ENCODE measurements at places on chromosomes 13 and 19.

- DNase-seq, result no peak
Measured at GRCh38 chr13:100921139-100921538, 246.5 kb upstream of the TMTC4 start.

GRCh38 chr13:51804295-51805172 lies 571 bp upstream of the DHRS12 start:
- no peak for DNase-seq

DNA sequence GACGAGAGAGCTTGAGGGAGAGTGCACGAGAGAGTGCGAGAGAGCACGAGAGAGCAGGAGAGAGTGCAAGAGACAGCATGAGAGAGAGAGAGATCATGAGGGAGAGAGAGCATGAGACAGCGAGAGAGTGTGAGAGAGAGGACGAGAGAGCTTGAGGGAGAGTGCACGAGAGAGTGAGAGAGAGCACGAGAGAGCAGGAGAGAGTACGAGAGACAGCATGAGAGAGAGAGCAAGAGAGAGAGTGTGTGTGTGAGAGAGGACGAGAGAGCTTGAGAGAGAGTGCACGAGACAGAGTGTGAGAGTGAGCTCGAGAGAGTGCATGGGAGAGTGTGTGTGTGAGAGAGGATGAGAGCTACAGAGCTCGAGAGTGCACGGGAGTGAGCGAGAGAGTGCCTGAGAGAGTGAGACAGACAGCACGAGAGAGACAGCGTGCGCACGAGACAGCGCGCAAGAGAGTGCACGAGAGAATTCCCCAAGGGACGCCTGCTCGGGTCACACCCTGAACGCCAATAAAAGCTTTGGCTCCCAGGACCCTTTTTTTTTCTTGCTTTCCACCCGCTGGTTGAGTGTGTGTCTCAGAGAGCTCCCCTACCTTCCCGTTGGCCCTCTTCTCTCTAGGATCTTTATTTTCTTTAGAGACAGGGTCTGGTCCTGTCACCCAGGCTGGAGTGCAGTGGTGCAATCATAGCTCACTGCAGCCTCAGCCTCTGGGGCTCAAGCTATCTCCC lies 3.7 kb downstream of the CD70 start:
- DNase-seq, result no peak

GRCh38 chr19:42655748-42656147 lies 61.0 kb upstream of the CEACAM8 start:
- no peak for DNase-seq

DNA sequence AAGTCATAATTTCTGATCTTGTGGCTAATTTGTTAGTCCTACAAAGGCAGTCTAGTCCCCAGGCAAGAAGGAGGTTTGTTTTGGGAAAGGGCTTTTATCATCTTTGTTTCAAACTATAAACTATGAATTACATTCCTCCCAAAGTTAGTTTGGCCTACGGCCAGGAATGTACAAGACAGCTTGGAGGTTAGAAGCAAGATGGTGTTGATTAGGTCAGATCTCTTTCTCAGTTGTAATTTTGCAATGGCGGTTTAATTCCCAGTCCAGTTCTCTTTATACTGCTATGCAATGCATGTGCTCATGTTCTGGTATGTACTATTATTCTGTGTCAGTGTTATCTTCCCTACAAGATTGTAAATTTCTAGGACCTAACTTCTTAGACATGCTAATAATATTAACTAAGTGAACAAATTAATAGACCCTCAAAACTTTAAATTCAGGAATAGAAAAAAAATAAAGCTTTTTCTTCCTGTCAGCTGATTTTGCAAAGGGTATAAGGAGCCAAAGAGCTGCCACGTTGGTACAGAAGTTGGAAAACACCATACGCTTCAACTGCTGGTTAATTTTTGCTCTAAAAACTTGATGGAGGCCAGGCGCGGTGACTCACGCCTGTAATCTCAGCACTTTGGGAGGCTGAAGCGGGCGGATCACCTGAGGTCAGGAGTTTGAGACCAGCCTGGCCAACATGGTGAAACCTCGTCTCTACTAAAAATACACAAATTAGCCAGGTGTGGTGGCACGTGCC lies 1.3 kb upstream of the DNAJC15 start:
- DNase-seq, result no peak

GRCh38 chr19:31152906-31153305 lies 196.3 kb downstream of the TSHZ3 start:
- no peak for DNase-seq

DNA sequence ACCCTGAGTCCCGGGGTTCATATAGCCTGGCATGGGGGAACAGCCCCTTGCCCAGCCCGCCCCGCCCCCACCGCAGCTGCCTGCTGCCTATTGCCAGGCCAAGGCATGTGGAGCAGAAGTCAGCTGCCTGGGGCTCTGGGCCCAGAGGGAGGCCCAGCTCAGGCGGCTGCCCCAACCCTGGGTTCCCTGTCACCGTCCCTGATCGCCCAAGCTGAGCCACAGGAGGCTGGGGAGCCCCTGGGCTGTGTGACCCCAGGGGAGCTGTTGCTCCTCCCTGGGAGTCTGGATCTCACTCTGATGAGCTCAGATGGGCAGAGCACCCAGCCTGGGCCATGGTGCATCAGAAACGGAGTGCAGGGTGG lies 1.4 kb downstream of the PLIN4 start:
- DNase-seq, result no peak

GRCh38 chr13:100600461-100600860 lies 11.9 kb upstream of the GGACT start:
- no peak for DNase-seq

- DNase-seq, result no peak
Measured at GRCh38 chr13:88979465-88980175, 1308.4 kb downstream of the SLITRK5 start.

DNA sequence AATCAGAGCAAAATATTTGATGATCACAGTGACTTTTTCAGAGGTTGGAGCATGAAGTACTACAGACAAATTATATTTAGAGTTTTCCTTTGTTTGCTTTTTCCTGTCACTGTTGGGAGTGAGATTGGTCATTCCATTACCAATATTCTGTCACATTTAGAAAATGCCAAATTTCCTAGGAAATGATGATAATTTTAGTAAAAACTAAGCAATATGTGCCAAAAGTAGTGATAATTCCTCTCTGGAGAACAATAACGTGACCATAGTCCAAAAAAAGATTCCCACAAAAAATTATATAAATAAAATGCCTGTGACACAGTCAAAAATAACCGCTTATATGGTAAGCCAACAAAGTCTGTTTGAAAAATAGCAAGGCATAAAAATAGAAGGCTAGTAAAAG lies 2719.4 kb downstream of the PCDH9 start:
- no peak for DNase-seq

DNA sequence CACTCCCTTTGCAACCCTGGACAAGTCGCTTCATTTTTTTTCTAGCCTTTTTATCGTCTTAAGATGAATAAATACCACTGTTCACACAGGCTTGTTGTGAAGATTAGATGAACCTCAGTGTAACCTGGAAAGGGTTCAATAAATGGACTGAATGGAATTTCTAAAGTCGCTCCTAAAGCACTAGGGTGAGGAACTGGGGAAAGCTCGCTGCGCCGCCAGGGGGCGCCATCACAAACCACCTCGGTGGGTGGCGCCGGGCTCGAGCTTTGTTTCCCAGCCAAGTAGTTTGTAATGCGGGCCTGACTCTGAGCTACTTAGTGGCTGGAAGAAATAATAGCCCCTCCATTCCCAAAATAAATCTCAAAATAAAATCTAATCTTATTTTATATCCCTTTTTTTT lies 2.2 kb upstream of the CEACAM6 start:
- DNase-seq, result no peak

GRCh38 chr13:21043898-21044297 lies 17.5 kb downstream of the LATS2 start:
- no peak for DNase-seq

GRCh38 chr13:95235974-95236373 lies 65.3 kb downstream of the ABCC4 start:
- peak; percentile 4 for DNase-seq

DNA sequence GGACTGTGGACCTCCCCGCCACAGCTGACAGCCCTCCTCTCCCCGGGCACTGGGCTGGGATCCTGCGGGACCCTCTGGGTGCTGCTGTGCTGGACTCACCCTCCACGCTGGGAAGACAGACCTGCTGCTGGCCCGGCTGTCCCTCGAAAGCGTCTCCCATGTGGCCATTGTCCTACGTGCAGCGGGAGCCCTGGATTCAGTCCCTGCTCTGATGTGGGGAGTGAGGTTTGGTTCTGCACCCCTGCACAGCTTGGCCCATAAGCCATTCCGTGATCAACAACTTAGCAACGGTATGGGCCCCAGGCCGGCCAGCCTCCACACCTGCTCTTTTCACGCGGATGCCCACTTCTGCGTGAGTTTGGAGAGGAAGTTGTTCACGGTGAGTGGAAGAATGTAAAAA lies 195.2 kb downstream of the TEX29 start:
- DNase-seq, result no peak

GRCh38 chr19:8089664-8090601 lies 37.4 kb downstream of the CCL25 start:
- DNase-seq, result no peak

- DNase-seq, result no peak
Measured at GRCh38 chr19:14473978-14474578, 1.1 kb downstream of the PTGER1 start.

GRCh38 chr19:33396701-33397535 lies 23.4 kb downstream of the CEBPG start:
- no peak for DNase-seq

GRCh38 chr13:100671389-100672182 lies 3.0 kb downstream of the TMTC4 start:
- no peak for DNase-seq

DNA sequence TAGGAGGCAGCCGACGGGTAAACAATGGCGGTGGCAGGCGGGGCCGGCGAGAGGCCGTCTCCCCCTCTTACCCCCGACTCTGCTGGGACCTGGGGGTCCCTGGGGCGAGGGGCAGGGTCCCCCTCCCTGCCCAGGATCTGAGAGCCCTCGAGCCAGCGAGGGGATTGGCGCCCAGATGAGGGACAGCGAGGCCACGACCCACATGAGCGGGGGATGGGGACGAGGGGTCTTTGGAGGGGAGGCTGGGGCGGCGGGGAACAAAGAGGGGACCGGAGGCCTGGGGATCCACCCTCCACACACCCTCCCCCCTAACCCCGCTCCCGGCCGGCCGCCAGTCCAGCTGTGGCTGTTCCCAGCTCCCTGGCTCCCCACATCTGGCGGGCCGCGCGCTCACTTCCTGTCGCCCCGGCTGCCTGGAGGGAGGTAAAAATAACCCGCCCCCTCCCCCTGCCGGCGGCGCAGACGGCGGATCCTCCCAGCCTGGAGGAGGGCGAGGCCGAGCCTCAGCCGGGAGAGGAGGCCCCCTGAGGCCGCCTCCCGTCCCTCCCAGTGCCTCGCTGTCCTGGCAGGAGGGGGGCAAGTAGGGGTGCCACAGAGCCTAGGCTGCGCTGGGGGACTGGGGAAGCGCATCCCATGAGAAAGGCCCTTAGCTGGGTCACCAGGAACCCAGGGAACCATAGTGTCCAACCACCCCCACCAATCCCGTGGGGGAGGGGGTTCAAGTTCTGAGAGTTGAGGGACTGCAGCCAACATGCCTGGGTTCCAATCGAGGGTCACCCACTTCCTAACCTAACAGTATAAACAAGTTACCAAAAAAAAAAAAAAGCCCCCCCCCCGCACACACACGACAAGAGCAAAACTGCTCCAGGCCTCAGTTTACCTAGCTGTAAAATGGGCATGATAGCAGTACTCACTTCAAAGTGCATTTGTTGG lies 29.3 kb upstream of the NANOS3 start:
- DNase-seq, result peak; percentile 89

DNA sequence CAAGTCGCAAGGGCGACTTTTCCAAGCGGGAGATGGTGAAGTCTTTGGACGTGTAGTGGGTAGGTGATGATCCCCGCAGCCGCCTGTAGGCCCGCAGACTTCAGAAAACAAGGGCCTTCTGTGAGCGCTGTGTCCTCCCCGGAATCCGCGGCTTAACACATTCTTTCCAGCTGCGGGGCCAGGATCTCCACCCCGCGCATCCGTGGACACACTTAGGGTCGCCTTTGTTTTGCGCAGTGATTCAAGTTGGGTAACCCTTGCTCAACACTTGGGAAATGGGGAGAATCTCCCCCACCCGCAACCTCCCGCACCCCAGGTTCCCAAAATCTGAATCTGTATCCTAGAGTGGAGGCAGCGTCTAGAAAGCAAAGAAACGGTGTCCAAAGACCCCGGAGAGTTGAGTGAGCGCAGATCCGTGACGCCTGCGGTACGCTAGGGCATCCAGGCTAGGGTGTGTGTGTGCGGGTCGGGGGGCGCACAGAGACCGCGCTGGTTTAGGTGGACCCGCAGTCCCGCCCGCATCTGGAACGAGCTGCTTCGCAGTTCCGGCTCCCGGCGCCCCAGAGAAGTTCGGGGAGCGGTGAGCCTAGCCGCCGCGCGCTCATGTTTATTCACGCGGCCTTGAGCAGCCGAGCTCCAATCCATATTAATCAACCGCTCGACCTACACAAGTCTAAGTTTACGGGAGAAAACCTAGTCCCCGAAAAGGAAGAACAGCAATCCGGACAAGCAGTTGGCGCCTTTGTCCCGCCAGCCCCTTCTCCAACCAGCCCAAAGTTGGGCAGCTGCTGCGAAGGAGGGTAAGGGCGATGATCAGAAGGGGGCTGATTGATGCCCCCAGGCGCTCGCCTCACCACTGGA lies 9.9 kb downstream of the SOX21 start:
- DNase-seq, result no peak

- DNase-seq, result no peak
Measured at GRCh38 chr13:99961636-99962035, 9.9 kb downstream of the ZIC5 start.

GRCh38 chr13:20592606-20593005 lies 25.6 kb downstream of the IFT88 start:
- DNase-seq, result no peak

DNA sequence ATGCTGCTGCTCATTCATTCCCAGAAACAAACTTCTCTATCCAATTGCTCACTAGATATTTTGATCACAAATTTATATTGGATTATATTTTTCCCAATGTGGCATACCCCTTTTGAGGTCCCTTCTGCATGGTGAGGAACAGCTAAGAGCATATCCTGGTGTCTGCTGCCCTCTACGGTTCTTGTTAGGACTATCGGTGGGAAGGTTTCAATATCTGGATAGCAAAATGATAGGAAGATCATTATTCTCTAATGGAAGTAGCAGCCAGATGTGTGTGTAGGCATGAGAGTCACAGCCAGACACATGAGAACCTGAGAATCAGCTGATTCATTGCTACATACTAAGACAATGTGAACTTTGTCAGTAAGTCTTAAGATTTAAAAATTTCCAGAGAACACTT lies 1422.4 kb upstream of the MIR17HG start:
- DNase-seq, result no peak
